ENCODE measurements at places on chromosomes 7 and 10.

DNA sequence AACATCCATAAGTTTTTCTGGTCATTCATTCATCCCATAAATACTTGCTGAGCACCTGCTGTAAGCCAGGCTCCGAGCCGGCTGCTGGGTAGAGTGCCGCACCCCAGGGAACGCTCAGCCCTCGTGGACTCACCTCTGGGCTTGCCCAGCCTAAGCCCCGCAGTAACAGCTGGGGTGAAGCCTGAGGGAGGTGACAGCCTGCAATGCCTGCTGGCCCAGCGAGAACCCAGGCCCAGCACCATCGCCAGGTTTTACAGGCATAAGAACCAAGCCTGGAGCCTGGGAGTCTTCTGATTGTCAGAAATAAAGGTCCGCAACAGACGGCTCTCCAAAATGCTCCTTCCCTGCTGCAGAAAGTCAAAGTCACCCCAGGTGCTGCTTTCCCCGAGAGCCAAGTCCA, 205.4 kb downstream of the ZMYND11 start:
- no peak for DNase-seq

- no peak for DNase-seq
Observed at GRCh38 chr10:127354255-127354654, 157.9 kb upstream of the INSYN2A start.

DNA sequence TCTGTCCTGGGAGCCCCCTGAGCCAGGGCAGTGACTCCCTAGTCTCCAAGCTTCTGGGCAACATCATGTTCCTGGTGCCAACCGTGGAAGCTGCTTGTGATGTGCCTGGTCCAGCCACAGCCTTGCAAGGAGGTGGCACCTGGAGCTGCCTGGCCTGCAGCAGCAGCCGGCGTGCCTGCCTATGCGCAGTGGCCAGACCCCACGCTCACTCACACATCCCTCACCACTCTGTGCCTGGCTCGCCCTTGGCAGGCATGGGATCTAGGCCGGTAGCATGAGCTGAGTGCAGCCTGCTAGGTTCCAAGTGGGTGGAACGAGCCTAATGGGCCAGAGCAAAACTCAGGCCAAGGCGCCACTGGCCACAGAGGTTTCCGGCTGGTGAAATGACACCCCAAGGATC, 184.0 kb downstream of the ZNF438 start:
- DNase-seq = no peak

DNA sequence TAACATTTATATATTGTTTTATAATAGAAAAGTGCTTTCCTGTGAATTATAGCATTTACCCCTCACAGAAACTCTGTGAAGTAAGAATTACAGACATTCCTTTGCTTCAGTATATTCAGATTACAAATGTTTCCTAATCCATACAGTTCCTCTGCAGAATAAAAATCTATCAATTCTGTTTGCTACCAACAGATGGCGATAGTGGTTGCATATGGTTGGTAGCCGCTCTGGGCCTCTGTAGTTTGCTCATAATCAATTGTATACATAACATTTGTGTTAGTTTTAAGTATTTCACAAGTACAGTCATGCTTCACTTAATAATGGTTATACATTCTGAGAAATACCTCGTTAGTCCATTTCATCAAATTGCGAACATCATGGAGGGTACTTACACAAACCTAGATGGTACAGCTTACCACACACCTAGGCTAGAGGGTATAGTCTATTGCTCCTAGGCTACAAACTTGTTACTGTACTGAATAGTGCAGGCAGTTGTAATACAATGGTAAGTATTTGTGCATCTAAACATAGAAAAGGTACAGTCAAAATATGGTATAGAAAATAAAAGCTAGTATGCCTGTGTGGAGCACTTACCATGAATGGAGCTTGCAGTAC, 94.4 kb upstream of the STEAP4 start:
- no peak for DNase-seq

DNA sequence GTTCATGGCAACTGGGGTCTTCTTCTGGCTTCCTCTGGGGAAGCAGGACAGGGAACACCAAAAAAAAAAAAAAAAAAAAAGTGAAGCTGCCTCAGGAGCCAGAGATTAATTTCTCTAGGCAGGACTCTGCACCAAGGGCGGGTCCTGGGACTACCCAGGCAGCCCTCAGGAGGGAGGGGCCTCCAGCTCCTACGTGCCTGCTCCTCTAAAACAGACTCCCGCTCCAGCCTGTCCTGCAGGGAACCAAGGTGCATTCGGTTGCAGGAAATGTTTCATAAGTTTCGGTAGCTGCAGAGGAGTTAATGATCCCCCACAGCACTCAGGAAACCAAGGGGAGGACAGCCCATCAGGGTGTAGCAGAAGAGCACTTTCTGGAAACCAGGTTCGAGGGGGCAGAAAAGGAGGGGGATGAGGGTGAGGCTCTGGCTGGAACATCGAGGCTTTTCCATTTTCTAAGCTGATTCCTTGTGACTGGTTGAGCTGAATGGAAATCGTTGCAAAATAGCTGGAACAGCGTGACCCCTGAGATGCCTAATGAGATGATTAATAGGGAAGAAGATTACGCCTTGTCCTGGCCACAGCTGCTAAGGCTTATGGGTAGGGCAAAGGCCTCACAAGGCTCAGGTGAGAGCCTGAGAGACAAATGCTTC, 84.2 kb downstream of the STRA8 start:
- DNase-seq = no peak

- no peak for DNase-seq
Observed at GRCh38 chr7:43480581-43480980, 102.3 kb upstream of the STK17A start.

GRCh38 chr10:6185039-6185716, 17.6 kb upstream of the PFKFB3 start:
- DNase-seq = no peak

DNA sequence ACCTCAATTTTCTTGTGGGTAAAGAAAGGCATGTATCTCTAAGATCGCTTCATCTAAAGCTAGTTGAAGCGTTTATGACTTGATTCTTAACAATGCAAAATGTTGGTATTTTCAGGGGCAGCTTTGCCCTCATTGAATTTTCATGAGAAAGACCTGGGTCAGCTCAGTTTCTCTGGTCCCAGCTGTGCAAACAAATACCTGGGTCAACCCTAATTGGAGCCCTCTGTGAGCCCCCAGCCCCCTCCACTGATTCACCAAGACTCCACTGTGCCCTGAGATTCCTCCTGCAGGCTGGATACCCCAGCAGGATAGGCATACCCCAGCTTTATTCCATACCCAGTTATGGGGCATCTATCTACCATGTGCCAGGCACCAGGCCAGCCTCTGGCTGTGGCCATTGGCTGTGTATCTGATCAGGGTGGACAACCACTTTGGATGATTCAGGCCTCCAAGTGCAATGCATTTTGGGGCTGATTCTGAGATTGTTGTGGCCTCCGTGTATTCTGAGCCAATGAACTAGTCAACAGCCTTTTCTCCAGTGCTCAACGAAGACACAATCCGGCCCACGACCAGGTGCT, 201.9 kb downstream of the MYOF start:
- no peak for DNase-seq

GRCh38 chr7:14834883-14835282, 67.7 kb downstream of the DGKB start:
- DNase-seq = no peak

- DNase-seq = no peak
Observed at GRCh38 chr7:25369786-25370185, 141.5 kb upstream of the NPVF start.

DNA sequence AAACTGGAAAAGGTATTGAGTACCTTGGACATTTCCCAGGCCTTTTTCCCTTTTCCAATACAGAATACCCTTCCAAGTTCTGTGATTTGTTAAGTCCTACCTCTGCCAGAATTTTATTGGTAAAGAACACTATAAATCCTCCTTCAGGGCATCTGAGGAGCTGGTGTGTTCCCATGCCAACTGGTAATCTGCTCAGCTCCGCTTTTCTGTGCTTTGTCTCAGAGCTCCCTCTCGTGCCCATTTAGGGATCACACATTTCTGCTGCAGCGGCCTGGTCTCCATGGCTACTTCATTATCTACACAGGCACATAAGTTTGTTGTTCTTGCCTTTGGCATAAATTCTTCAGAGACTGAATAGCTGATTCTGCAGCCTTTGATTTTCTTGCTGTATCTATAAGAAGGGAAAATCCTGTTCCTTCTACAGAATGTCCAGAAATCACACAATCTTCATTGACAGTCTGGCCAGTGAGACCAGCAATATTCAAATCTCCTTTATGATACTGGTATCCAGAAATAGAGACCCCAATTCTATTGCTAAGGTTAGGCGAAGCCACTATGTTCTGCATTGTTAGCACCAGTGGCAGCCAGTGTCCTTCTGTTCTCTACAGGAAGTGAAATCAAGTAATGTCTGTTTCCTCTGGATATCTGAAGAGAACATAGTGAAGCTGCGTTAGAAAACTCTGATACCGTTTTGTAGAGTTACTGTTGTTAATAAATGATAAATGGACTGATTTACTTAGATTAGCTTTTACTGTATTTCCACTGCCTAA, 51.9 kb downstream of the DENND11 start:
- no peak for DNase-seq

Data from cortex of kidney (tissue), 1 donor.